Activated CD4-positive, CD25-positive, alpha-beta regulatory T cell treated with anti-CD3 and anti-CD28 coated beads, Interleukin-2, amount 50 U/mL, for 16 hours (primary cell): ENCODE measurements at places on chromosomes 3 and 15.

DNA sequence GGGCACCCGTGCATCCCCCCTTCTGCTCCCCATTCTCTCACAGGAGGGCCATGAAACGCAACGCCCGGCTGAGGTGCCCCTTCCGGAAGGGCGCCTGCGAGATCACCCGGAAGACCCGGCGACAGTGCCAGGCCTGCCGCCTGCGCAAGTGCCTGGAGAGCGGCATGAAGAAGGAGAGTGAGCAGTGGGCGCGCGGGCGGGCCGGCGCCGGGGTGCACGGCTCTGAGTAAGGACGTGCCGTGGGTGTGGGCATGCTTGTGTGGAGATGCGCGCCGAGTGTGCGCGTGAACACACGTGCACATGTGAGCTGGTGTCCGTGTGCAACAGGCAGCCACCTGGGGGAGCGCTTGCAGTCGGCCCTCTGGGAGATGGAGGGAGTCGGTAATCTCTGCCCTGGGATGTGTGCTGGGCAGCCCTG is 28.1 kb downstream of the NR1I2 start:
- peak; percentile 18 for DNase-seq

GRCh38 chr3:167198949-167199600 is 181.0 kb downstream of the ZBBX start:
- no peak for DNase-seq

- DNase-seq = no peak
These were observed 131.7 kb downstream of the ATP10A start for GRCh38 chr15:25731411-25731810.

DNA sequence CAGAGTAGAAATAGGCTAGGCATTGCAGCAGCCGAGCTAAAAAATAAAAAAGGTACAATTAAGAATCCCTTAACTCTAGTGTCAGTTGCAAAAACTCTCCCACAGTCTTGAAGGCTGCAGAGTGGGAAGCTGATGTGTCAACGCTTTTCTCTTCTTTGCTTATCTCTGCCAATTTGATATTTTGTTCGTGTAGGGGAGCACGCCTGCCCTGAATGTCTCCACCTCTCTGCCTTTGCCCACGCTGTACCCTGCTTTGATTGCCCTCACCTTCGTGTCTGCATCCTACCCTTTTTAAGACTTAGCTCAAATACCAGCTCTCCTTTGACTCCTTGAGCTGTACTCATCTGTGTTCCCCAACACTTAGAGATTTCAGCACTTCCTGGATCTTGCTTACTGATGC is 155.4 kb upstream of the CADPS start:
- no peak for DNase-seq

GRCh38 chr3:179840985-179841384 is 188.1 kb downstream of the USP13 start:
- no peak for DNase-seq

DNA sequence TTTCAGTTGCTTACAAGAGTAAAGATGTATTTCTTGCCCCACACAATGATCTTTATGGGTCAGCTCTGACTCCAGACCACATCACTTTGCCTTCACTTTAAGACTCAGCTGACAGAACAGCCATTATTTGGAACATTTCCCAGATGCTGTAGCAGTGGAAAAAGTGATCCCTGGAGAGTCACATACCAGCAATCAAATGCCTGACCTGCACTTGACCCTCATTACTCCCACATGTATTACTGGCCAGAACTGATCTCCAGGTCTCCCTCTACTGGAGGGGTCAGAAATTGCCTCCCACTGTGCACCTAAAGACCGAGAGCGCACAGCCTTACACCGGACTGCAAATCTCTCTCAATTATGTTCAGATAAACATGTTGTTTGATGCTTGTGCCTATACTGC is 88.6 kb upstream of the ZNF385D start:
- DNase-seq = no peak

DNA sequence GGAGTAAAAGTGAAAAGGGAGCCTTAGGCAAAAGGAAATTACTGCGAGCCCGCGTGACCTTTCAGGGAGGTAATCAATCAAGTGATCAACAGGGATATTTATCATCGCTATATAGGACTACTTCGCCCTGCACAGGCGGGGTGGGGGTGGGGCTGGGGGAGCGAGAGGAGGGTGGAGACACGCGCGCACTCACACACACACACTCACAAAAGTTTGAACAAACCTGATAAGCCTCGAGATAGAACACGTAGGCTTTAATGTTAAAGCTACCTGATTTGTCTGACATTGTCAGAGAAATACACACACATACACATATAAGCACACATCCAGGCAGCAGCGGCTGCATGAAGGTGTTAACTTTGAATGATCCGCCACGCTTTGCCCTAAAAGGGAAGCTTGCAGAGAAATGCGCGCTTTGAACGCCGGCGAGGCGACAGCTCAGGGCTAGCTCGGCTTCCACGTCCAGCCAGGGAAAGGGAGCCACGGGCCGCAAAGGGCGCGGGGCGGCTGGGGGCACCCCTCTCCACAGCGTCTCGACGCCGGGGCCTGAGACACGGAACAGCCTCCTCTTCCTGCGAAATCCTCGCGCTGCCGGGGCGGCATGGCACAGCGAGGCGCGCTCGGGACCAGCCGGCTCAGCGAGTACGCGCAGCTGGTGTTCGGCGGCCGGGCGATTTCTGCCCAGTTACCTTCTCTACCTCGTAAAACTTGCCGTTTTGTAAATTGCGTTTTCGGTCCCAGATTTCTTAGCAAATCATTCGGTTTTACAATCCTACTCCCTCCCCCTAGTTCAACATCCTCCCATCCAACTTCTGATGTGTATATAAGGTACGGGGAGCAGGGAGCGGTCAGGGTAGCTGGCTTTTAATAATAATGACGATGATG is 4.8 kb upstream of the MECOM start:
- no peak for DNase-seq
